Activated CD4-positive, alpha-beta T cell treated with anti-CD3 and anti-CD28 coated beads, Interleukin-2, amount 10 ng/mL, durations not matched to agents 7 days and 5 days (primary cell): ENCODE measurements at places on chromosomes 5 and 9.

GRCh38 chr9:116641292-116642059 lies 45.6 kb upstream of the TRIM32 start:
- no peak for DNase-seq

DNA sequence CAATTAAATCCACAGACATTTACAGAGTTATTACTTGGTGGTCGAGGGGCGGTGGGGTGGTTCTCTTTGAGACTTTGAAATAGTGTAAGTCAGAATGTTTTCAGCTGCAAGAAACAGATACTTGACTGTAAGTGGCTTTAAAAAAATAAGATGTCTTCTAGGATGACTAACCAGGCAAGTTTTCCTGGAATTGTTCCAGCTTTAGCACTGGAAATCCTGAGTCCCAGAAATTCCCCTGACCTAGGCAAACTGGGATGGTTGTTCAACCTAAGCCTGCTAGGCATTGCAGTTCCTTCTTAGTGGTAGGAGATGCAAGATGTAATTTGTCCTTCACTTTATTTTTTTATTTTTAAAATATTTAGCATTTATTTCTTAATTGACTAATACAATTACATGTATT lies 169.5 kb upstream of the POC5 start:
- DNase-seq: no peak

DNA sequence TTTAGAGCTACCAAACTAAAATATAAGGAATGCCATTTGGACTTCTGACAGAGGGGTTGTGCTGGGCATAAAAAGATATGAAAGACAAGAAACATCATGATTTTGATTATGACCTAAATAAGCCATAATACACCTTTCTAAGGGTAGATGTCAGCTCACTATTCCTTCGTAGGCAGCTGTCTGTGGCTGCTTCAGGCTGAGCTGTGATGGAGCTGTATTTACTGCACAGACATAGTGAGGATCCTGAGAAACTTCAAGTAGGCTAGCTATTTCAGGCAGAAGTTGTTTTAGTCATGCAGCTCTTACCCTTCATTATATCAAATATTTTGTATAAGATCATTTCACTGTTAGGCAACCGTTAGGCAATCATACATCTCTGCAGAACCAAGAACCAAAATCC lies 511.7 kb downstream of the CDH12 start:
- DNase-seq: no peak

- DNase-seq: no peak
Measured at GRCh38 chr5:112025757-112026156, 268.8 kb upstream of the NREP start.
